Brain (organoid and tissue), 16 donors: ENCODE measurements at places on chromosomes 4 and X.

DNA sequence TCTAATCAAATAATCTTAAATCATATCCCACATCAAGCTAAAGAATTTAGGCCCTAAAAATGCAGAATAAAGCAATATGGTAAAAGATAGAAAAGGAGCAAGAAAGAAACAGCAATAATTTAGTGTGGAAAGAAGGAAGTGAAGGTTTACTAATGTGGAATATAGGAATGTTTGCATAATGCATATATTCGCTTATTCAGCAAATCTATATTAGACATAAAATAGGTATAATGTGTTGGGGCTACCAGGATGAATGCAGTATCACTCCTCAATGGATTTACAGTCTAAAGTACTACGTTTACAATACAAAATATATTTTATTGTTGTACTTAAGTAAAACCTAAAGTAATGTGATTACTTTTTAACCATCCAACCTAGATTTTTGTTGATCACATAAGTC lies 4.7 kb downstream of the CENPE start:
- no peak for DNase-seq

GRCh38 chr4:125390126-125390525 lies 75.4 kb downstream of the FAT4 start:
- no peak for DNase-seq

- DNase-seq, result no peak
Observed at GRCh38 chr4:6487466-6487865, 15.1 kb upstream of the PPP2R2C start.

DNA sequence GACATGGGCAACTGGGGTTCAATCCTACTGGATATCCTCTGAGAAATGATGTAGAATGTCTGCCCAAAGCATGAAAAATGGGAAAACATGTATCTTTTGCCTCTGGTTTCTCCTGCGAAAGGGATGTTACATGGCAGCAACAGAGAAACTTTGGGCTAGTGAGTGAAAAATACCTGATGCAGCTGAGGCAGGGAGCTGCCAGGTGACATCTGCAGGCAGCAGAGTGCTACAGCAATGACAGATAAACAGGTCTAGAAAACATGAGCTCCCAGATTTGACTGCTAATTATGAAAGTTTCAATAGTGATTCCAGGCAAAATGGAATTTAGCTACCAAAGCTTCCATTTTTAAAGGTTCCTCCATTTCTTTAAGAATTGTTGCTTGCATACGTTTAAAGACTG lies 4.8 kb upstream of the CXCL1 start:
- no peak for DNase-seq

DNA sequence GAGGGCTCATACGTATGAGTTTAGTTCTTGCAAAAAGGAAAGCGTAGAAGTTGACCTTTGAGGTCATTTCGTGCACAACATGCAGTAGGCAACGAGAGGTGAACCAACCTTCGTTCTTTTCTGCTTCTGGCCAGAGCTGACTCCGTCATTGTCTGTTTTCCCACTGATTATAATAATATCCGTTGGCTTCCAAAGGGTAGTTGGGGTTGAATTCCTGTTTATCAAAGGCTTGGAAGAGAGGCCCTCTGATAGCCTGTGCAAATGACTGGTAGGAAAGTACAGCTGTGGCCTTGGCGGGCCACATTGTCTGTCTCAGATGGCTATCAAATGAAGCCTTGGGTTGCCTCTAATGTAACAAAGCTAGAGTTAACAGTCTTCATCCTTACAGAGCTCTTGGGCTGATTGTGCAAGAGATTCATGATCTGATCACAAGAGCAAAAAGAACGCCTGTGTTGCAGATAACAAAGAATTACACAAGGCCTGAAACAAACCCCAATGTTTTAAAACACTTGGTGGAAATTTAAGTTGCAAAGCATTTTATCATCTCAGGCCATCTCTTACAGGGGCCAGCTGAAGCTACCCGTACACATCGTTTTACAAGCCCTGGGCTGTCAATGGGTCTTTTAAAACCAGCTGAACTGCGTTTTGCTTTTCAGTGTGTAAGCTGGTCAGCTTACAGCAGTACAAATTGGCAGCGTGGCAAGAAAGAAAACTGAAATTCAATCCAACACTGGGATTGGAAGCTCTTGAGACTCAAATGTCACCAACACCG lies 46.1 kb upstream of the FAM9C start:
- no peak for DNase-seq

- DNase-seq, result no peak
Observed at GRCh38 chr4:62448911-62449310, 1248.8 kb downstream of the ADGRL3 start.

GRCh38 chr4:743463-744211 lies 38.0 kb downstream of the PCGF3 start:
- DNase-seq, result no peak

GRCh38 chrX:106874075-106874474 lies 29.1 kb downstream of the RIPPLY1 start:
- DNase-seq, result peak; percentile 29

- peak; percentile 7 for DNase-seq
Observed at GRCh38 chrX:129360175-129360574, 163.1 kb downstream of the SMARCA1 start.

- DNase-seq, result no peak
Observed at GRCh38 chrX:9227276-9227675, 193.3 kb upstream of the FAM9B start.

DNA sequence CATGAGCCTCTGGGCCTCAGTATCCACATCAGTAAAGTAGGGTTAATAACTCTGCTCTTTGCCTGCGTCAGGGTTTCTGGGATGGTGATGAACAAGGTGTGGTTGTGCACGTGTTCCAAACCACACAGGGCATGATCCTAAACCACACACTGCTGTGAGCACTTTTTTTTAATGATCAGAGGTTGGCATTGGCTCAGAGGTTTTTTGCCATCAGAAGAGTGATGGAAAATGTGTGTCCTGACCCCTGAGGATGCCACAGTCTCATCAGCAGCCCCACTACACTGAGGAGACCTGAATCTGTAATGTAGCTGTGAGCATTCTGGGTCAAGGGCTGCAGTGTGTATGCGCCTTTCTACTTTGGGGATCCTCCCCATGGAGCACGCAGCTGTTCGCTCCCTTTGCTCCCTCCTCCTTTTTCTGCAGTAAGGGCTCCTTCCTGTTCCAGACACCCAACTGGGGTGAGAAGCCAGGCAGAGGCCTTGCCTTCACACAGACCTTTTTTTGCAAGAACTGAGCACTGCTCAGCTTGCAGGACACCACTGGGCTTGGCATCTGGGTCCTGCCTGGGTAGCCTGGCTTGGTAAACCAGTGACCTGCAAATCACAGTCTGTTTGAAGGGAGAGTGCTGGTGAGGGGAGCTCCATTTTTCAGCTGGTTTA lies 87.5 kb downstream of the MAMLD1 start:
- no peak for DNase-seq

DNA sequence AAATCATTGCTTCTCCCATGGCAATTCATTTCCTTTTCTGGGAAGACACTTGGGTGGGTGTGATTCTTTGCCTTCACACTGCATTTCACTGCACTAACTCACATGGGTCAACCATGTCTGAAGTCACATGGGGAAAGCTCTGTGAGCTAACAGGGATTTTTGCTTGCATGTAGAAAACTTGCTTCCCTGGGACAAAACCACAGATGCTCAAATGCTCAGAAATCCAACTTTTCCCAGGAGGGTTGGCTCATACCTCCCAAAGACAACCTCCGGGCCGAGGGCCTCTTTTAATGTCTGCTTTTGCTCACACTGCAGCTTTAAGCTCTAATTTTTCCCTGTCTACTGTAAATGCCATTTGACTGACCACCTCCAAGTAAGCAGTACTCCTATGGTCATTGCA lies 1695.2 kb downstream of the STIM2 start:
- DNase-seq, result no peak

GRCh38 chr4:25308306-25308705 lies 4.3 kb upstream of the ZCCHC4 start:
- no peak for DNase-seq

GRCh38 chr4:16294455-16294854 lies 68.2 kb upstream of the TAPT1 start:
- no peak for DNase-seq
